ENCODE measurements at places on chromosomes 4 and X.

DNA sequence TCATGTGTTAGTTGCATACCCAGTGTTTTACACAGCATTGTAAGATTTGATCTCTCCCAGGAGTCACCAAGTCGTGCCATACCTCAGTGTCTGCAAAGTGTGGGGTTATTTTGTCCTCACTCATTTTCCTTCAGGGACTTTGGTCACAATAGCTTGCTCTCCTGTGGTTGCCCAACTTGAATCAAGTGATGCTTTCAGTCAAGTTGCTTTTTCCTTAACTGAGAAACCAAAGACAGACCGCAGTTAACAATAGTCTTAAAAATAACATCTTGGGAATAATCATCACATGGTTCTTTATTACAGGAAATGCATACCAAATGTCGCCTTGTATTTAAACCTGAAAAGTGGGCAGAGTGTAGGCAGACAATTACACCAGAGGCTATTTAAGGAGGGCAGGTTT, 44.5 kb upstream of the NDP start:
- no peak for DNase-seq

- DNase-seq, result no peak
Observed at GRCh38 chr4:54268151-54268550, 39.1 kb downstream of the PDGFRA start.

DNA sequence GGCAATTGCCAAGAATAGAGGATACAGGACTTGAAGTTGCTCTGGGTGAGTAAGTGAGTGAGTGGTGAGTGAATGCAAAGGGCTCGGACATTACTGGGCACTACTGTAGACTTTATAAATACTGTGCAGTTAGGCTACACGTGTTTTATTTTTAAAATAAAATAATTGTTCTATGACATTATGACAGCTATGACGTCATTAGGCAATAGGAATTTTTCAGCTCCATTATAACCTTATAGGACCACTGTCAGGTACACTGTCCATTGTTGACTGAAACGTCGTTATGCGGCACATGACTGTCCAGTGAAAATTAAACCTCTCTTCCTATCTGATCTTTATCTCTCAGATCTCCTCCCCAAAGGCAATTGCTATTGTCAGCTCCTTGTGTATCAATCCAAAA, 5.1 kb upstream of the TASL start:
- DNase-seq, result no peak

GRCh38 chr4:64799751-64800150, 390.5 kb upstream of the TECRL start:
- no peak for DNase-seq

GRCh38 chr4:1846580-1846979, 9.4 kb downstream of the LETM1 start:
- no peak for DNase-seq

GRCh38 chr4:76630741-76631140, 195.7 kb downstream of the SHROOM3 start:
- DNase-seq, result no peak

DNA sequence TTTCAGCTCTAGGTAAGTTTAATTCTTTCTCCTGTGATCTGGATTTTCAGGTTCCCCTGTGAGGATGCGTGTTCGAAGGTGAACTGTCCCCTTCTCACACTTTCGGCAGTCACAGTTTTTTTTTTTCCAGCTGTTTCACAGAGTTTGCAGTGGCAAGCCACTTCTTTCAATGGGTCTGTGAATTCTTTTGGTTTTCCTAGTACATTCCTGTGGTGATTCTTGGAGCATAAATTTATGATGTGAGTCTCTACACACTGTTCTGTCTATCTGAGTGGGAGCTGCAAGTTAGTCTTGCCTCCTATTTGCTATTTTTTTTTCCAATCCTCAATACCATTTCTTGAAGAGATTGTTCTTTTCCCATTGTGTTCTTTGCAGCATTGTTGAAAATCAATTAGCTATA, 595.5 kb downstream of the RAPGEF2 start:
- DNase-seq, result no peak

- no peak for DNase-seq
Observed at GRCh38 chr4:91325495-91325894, 978.3 kb upstream of the GRID2 start.

DNA sequence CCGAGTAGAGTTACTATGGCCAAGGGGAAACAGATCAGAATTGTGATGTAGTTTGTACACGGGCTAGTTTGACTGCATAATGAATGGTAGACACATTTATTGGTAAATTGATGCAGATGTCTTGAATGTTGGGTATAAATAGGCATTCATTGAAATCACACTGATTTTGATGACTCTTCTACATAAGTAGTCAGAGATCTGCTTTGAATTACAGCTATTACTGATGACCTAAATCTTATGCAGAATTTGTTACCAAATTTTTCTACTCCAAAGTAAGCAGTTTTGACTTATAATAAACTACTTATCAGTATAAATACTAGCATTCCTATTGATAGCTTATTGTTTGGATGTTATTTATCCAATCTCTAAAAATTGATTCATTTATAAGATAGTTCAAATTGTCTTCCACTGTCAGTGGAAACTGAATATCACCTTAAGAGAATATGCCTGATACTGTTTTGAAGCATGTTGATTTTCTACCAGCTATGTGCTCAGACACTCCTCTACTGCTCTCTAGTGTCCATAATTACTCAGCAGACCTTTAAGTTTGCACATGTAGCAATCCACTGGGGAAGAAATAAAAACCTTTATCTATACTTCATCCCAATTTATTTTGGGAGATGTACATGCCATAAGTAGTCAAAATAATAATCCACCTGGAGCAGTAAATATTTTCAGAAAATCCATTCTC, 120.3 kb downstream of the RASL11B start:
- DNase-seq, result peak; percentile 20

DNA sequence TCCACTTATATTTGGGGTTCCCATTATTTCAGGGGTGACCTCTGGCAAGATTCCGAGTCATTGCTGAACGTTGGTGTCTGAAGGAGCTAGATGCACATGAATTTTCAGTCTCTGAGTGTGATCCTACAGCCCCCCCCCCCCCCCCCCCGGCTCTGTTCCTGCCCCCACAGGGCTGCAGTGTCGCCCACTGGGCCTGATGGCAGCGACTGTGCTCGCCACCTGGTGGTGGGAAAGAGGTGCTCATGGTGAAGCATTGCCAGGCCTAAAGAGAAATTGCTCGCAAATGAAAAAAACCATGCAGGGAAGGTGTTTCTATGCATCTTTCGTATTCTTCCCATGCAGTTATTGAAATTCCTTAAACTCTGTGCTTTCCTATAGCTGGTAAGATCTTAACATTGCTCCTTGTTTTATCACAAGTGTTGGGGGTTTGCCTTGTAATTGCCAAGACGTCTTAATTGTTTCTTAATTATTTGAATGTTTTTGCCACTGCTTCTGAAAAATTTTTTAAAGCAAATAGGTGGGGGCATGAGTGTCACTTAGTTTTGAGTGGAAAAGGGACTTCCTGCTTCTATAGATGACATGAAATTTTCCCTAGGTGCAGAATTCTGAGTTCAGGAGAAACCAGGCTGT, 63.2 kb downstream of the CLDN22 start:
- DNase-seq, result peak; percentile 19

DNA sequence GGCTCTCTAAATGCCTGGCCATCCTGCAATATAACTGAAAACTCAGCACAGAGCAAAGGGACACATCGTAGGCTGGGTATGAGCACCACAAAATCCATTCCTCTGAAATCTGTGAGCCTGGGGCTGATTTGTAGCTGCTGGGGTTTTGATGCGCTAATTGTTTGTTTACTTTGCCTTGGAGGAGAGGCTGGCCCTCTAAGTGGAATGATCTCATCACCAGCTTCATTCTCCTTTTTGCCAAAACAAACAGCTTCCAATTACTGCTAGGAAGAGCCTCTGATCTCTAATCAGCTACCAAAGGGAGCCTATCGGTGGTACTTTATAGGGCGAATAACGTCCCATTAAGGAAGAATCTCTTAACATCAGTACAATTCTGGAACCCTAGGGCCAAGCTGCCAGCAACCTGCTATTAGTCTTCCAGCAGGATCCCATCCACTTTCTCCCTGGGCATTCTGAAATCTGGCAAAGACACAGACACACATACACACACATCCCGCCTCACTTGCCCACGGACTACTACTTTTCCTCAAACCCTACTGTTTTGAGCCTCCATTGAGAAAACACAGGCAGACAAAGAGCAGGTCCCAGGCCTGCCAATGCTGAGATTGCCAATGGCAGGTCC, 5.8 kb downstream of the ANOS1 start:
- DNase-seq, result no peak

DNA sequence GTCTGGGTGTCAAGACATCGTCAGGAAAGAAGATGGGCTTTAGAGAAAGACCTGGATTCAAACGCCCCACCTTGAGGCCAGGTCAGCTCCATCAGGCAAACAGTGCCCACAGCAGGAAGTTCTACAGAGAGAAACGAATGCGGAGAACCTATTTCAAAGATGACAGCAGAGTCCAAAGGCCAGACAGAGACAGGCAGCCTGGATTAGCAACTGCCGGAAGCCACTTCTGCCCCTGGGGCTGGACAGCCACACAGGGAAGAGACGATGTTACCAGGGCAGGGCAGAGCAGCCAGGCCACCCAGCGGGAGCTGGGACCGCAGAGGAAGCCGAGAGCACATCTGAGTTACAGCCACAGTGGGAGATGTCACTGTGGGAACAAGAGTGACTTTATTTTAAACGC, 1.2 kb downstream of the C4orf50 start:
- no peak for DNase-seq

- DNase-seq, result no peak
Observed at GRCh38 chrX:108601276-108601675, 135.1 kb downstream of the IRS4 start.

DNA sequence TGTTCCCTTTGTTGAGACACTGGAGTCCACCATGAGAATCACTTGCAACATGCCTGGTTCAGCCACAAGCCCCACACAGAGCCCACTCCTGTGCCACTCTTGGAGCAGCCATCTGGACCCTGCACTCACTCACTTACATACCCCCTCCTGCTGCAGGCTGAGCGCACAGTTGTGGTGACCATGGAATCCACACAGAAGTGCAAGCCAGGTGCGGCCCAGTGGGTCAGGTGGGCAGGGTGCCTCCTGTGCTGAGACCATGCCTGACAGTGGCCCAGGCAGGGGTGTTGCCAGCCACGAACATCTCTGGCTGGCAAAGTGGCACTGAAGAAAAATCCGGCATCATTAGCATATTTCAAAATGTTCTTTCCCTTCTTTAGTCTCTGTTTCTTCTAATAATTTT, 17.4 kb upstream of the CXorf51A start:
- DNase-seq, result no peak

- DNase-seq, result no peak
Observed at GRCh38 chr4:133151691-133152329, 2.7 kb downstream of the PCDH10 start.

GRCh38 chr4:183398298-183399125, 45.9 kb upstream of the CDKN2AIP start:
- DNase-seq, result peak; percentile 37
